Right atrium auricular region (tissue), 2 donors: ENCODE measurements at places on chromosomes 2 and 18. TPM values are rescaled to one million over a fixed set of nuclear protein-coding genes. Genes with fewer than 3 reads are reported as not detected.
A peak's percentile ranks its signal among the peaks of the same experiment; 100 is the strongest.

Gene CFAP65
- total RNA-seq: not detected

Gene TXNDC2
- not detected for total RNA-seq

Gene TCF23
- total RNA-seq: not detected

Gene SFTPB
- not detected for total RNA-seq

Gene DSC1
- 54.0 TPM for total RNA-seq

Gene XDH
- total RNA-seq: not detected

Gene CHRND
- total RNA-seq: not detected

Gene PRKAG3
- 0.19 TPM for total RNA-seq

Gene C2orf81
- total RNA-seq: 1.0 TPM

Gene IFT172
- 14.4 TPM for total RNA-seq

Gene CYP27C1
- total RNA-seq: 0.24 TPM

Gene MPP4
- total RNA-seq: not detected

Gene FBLN7
- total RNA-seq: 3.5 TPM

Gene GALR1
- 0.04 TPM for total RNA-seq

Gene CREB1
- total RNA-seq: 32.5 TPM

DNA sequence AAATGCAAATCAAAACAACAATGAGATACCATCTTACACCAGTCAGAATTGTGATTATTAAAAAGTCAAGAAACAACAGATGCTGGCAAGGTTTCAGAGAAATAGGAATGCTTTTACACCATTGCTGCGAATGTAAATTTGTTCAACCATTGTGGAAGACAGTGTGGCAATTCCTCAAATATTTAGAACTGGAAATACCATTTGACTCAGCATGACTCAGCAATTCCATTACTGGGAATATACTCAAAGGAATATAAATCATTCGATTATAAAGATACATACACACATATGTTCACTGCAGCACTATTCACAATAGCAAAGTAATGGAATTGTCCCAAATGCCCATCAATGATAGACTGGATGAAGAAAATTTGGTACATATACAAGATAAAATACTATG, 516.7 kb downstream of the ERBB4 start:
- DNase-seq: no peak

- DNase-seq: no peak
Observed at GRCh38 chr2:159154366-159154765, 132.1 kb downstream of the WDSUB1 start.

GRCh38 chr2:219506802-219507526, 7.3 kb upstream of the ASIC4 start:
- no peak for DNase-seq

- no peak for DNase-seq
Observed at GRCh38 chr18:7577706-7578105, 10.6 kb downstream of the PTPRM start.

GRCh38 chr18:12637901-12638643, 19.8 kb downstream of the SPIRE1 start:
- DNase-seq: no peak

GRCh38 chr18:8808001-8808400, 102.6 kb downstream of the MTCL1 start:
- no peak for DNase-seq

- DNase-seq: no peak
Observed at GRCh38 chr2:216551234-216552068, 52.8 kb downstream of the RPL37A start.

DNA sequence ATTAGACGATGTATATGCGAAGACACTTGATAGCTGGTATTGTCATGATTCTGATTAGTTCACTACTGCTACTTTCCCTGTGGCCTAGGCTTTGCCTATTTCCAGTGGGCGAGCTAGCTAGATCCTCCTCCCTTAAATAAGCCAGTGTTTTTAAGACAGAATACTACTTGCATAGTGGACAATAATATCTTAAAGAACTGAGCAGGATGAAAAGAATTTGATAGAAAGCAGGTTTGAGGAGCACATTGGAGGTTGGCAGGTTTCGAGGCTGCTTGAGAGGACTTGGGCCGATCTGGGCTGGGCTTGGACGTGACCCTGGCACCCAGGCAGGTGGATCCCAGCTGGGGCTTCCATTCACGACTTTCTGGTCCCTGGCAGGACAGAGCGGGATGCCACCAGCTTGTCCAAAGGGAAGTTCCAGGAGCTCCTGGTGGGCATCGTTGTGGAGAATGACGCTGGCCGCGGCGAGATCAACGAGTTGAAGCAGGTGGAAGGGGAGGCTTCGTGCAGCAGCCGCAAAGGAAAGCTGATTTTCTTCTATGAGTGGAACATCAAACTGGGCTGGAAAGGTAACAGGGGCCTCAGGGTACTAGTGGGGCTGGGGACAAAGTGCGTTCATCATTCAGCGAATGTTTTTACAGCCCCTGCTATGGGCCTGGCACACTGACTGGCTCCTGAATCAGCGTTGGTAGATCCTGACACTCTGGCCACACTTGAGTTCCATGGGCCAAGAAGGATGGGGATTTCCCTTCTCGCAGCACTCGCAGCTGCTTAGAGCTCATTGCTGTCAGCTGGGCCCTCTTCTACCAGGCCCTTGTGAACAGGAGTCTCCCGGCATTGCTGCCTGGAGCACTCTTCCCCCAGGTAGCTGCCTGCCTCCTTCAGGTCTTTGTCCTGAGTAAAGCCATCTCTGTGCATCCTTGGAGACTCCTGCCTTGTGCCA, 16.9 kb downstream of the C2orf74 start:
- DNase-seq: no peak

DNA sequence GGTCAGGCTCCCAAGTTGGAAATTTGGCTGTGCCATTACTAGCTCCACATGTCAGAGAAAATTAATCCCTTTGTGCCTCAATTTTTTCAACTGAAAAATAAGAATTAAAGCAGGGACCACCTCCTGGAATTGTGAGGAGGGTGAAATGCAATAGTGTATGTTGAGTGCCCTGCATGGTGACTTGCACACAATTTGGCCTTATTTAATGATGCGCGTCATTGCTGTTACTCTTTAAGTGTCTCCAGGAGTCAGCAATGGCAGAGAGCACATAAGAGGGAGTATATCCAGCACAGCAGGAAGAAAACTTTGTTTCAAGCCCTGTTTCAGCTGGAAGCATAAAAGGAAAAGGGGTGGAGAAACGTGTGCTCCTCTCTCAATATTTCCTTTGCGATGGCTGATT, 215.8 kb downstream of the ALK start:
- DNase-seq: no peak

GRCh38 chr2:20594048-20594750, 56.7 kb downstream of the HS1BP3 start:
- DNase-seq: no peak

- DNase-seq: no peak
Observed at GRCh38 chr2:35199298-35199697, 1156.3 kb upstream of the CRIM1 start.

DNA sequence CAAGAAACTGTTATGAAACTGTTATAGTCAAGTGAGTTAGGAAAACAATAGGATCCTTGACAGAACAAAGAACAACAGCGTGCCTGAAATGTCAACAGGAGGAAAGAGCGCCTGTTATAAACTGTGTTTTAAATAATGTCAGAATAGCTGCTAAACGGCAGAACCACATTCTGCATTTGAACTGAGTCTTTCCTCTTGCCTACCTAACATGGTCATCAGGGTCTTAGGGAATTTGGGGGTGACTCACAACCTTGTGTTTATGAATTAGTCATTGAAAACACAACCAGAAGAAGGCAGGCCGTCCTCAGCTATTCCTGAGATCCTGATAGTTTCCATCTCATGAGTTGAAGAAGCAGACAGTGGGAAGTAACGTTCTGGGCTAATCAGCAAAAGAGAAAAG, 222.0 kb upstream of the FN1 start:
- no peak for DNase-seq

DNA sequence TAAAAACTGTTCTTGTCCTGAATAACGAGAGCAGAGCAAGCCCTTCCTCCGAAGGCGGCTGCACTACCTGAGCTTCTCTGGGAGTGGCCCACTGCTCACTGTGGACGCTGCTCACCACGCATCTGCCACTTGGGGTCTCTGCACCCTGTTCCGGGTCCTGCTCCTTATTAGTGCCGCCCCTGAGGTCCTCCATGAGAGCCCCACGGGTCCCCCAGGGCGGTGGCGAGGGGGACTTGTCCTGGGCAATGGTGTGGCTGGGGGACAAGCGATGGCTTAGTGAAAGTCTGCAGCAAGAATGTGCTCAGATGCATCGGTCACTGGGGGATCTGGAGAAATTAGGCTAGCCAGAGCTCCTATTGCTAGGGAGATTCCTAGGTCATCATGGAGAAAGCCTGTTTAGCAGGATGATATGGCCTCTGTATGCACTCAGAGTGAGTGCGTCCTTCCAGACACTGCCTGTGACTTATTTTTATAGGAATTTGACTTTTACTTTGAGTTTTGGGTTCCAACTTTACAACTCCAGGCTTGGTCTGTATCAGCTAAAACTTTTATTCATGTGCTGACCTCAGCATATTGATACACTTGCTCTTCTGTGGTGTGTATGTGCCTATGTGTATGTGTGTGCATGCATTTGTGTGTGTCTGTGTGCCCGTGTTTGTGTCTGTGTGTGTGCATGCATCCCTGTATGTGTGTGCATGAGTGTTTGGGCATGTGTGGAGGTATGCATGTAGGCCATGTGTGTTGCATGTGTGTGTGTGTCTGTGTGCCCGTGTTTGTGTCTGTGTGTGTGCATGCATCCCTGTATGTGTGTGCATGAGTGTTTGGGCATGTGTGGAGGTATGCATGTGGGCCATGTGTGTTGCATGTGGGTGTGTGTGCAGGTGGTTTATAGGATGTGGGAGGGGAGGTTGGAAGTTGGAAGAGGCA, 129.5 kb downstream of the SNTG2 start:
- DNase-seq: no peak

DNA sequence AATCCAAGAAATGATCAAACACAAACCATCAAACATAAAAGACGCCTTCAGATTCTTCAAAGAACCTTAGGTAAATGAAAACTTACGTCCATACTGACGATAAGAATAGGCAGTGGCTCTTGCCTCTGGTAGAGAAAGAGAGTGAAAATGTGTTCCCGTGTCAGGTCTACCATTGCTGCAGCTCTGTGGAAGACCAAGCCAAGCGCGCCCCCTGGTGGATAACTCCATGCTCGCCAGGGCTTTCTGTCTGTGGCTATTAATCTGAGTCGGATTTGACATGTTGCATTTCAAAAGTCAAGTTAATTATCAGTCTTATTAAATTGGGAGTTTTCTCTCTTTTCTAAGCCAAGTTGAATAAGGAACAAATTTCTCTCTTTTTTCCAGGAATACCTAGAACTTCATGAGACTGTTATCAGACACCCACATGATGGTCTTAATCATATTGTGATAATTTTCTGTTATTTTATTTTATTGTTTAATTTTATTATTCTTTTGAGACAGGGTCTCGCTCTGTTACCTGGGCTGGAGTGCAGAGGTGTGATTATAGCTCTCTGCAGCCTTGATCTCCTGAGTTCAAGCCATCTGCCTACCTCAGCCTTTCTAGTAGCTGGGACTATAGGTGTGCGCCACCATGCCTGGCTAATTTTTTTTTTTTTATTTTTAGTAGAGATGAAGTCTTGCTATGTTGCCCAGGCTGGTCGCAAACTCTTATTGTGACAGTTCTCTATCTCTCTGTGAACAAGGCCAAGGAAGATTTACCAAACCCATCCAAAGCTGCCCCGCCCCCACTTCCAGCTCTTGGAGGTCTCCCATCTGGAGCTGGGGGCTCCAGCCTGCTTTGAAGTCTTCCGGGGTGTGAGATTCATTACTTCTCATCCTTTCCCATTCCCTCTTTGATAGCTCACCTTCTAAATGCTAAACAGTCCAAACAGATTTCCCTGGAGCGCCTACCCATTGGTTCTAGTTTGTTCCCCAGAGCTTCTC, 15.8 kb upstream of the ZAP70 start:
- peak; percentile 95 for DNase-seq

DNA sequence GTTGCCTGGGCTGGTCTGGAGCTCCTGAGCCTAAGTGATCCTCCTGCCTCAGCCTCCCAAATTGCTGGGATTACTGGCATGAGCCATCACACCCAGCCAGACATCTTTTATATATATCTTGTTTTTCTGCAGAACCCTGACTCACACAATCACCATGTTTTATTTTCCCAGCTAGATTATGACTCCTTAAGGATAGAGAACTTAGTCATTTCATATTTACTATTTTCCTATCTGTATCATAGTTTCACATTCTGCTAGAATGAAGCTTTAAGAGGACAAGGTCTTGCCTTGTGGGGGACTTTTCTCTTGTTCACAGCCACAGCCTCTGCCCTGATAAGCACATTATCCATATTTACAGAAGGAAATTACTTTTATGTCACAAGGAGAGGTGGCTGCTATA, 73.9 kb downstream of the LBH start:
- no peak for DNase-seq

DNA sequence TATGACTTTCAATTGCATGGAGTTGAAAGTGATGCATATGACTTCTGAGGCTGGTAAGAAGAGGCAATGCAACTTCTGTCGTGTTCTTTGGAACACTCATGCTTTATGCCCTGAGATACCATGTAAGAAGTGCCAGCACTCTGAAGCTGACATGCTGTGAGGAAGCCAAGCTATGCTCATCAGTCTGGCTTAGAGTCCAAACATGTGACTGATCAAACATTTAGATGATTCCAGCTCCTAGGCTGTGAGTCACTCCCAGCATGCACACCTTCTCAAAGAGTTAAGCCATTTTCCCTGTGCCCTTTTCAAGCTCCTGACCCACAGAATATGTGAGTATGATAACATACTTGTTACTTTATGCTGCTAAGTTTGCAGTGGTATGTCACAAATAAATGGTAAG, 15.8 kb upstream of the VRK2 start:
- no peak for DNase-seq

- no peak for DNase-seq
Observed at GRCh38 chr2:142827170-142827569, 50.3 kb upstream of the KYNU start.

DNA sequence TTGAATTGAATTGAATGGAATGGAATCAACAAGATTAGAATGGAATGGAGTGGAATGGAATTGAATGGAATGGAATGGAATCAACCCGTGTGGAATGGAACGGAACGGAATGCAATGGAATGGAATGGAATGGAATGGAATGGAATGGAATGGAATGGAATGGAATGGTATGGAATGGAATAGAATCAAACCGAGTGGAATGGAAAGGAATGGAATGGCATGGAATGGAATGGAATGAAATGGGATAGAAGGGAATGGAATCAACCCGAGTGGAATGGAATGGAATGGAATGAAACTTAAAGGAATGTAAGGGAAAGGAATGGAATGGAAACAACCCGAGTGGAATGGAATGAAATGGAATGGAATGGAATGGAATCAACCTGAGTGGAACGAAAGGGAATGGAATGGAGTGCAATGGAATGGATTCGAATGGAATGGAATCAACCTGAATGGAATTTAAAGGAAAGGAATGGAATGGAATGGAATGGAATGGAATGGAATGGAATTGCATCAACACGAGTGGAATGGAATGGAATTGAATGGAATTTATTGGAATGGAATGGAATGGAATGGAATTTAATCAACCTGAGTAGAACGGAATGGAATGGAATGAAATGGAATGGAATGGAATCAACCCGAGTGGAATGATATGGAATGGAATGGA, 1146.6 kb downstream of the RPIA start:
- no peak for DNase-seq
